ENCODE measurements at places on chromosomes 2 and 18.

DNA sequence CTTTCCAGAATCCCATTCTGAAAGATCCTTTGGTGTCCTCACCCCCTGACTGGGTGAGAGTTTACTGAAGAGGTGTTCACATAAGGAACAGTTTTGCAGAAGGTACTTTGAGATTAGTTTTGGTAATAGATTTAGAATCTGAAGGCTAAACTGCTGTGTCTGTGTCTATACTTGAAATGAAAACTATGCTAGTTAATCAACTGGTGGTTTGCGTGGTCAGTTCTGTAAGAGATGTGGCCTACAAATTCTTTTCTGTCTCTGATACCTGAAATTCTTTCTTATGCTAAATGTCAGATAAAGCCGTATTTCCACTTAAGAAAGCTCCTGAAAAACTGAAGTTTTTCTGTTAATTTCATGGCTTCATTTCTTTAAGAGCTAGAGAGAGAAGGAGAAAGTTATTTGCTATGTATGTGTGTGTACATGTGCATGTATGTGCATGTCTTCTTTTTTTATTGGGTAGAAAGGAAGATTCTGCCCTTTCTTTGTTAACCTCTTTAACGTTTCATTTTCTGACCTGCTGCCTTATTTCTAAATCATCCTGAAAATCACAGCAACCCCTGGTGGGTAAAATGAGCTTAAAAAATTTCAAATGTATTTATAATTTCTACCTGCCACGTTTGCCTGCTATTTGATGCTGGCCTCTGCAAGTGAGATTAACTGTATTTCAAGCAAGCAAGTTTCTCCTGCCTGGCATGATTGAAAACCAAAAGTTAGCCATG lies 552.0 kb upstream of the NRP2 start:
- peak; percentile 4 for DNase-seq

- no peak for DNase-seq
Observed at GRCh38 chr2:178066324-178066723, 6.3 kb downstream of the PDE11A start.

GRCh38 chr2:68466361-68466777 lies 725 bp downstream of the FBXO48 start:
- peak; percentile 71 for DNase-seq

DNA sequence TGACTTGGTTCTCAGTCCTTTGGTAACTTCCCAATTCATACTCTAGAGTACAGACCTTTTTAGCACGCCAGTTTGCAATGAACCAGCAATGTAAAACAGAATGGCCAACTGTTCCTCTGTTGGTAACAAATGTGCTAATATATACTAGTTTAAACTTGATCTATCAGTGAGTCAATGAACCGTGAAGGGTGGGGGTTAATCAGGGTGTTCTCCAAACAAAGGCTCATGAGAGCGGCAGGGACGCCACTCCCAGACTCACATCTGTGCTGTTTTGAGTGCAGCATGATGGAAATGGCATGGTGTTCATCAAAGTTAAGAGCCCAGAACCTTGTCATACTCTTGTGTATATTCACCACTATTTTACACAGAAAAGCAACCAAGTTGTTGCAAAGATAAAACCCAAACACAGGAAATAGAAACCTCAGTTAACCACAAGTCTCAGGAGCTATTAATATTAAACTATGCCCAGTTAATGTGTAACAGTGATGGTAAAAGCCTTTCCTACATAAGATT lies 70.3 kb downstream of the CERKL start:
- no peak for DNase-seq

- DNase-seq = no peak
Observed at GRCh38 chr2:36287363-36288275, 68.0 kb upstream of the CRIM1 start.

DNA sequence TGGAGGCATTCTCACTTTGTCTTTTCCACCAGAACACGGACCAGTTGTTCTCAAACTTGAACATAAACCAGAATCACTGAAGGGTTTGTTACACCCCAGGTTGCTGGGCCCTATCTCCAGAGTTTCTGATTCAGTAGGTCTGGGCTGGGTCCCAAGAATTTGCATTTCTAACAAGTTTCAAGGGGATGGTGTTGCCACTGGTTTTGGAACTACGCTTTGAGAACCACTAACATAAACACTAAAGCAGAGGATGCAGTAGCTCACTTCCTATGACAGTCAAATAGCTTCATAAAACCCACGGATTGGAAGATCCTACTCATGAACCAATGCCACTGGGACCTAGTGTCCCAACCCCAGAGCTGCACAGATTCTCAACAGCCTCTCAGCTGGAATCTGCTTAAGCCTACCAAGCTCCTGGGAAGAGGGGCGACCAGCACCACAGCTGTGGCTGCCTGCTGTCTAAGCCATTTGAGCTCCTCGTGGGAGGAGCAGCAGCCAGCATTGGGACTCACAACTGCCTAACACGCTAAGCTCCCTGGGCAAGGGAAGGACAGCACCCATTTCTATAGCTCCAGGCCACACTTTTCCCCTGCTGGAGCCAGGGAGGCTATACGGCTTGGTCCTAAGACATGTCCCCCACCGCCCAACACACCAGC lies 62.5 kb downstream of the C1D start:
- DNase-seq = no peak

DNA sequence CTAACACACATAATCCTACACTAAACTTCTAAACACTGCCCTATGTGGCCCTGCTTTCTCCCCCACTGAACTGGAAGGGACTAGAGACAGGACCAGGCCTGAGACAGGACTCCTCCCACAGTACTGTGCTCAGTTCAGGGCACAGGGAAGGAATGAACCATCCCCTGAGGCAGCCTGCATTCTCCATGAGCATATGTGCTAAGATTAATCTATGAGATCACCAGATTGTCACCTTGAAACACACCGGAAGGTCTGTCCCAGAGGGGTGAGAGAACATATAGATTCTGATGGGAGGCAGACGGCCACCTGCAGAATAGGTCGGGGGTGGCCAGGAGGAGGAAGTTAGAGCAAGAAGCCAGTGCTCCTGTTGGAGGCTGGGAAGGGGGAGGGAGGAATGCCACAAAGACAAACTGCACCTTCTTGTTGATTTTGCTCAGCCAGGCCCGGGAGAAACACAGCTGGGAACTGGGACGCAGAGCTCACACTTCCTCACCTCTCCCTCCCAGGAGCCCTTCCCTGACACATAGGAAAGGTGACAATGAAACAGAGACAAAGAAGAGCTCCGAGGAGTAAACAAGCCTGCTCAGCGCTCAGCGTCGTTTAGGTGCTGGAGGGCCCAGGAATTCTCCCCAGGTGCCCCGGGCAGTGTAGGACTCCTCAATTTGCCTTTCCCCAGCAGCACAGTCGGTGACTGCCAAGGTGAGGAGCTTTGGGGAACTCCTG lies 52.1 kb downstream of the ZBTB7C start:
- DNase-seq = no peak

DNA sequence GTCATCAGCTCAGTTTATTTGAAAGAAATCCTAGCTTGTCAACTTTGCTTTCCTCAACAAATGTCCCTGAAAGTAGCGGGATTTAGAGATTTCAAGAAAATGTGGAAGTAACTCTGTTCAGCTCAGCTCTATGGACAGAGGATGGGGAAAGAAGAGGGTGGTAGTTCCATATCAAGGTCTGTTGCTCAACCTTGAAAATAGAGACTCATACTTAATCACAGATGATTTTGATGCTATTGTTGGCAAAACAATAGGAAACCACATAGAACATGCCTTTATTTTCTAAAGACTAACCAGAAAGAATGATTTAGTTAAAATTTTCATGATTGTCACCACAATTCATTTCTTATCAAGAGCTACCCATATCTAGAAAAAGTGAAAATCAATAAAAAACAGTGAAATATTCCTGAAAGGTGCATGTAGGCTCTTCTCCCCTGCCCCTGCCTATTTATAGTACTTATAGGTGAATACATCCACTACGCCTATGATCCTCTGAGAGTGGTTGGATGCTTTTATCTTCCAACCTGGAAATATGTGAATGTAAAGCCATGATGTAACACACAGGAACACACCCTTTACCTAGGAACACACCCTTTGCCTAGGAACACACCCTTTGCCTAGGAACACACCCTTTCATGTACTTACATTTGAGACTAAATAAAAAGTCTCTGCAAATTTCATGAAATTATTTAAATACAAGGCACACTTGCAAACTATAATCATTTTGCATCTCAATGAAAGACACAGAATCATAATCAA lies 65.8 kb downstream of the ETAA1 start:
- DNase-seq = no peak

- DNase-seq = no peak
Observed at GRCh38 chr2:231676243-231676642, 32.1 kb upstream of the PTMA start.

- no peak for DNase-seq
Observed at GRCh38 chr18:48714873-48715272, 176.0 kb downstream of the CTIF start.

- DNase-seq = no peak
Observed at GRCh38 chr18:33113416-33113815, 327.1 kb downstream of the CCDC178 start.

DNA sequence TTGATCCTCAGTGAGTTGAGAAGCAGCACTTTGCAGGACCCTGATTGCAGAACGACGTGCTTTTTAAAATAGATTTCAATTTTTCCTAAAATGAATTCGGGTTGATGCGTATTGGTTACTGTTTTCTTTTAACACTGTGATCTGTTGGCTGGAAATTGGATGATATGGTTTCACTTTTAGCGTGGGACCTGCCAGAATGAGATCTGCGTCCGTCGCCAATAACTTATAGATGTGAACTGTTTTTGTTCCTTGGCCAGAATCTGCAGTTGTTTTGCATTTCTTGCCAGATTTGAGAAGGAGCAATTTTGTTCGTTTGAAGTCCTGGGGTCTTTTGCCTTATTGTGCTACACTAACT lies 703 bp downstream of the UGGT1 start:
- DNase-seq = peak; percentile 3

DNA sequence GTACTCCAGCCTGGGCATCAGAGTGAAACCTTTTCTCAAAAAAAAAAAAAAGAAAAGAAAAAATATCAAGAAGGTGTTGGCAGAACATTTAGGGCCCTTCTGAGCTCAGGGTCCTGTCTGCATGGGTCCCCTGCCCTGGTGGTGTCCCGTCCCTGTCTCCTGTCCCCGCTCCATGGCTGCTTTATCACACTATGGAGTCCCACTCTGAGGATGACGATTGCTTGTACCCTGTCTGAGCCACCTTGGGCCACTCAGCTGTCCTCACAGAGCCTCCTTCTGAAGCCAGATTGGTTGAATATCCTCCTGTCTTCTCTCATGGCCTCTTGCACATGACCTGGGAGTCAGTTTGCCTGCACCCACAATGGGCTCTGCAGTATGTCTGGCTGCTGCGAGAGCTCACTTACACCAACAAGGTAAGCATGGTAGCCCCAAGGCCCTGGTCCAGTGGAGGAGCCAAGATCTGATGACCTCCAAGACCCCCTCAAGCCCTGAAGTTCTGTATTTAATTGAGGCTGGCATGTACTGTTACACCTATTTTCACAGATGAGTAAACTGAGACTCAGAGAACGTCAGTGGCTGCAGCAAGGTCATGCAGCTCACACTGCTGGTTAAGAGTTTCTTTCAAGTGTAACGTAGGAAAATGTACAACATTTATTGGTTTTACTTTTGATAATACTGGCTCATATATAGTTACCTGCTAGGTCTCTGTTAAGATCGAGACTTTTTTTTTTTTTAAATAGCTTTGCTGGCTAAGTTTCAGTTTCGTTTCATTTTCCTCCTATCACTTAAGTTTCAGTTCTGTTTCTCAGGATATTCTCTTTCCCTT lies 16.9 kb upstream of the ZCCHC2 start:
- peak; percentile 23 for DNase-seq

- DNase-seq = no peak
Observed at GRCh38 chr18:44916429-44917207, 235.9 kb downstream of the SETBP1 start.

GRCh38 chr18:10442551-10442971 lies 11.9 kb upstream of the APCDD1 start:
- DNase-seq = no peak

- no peak for DNase-seq
Observed at GRCh38 chr2:241762321-241762932, 14.2 kb upstream of the GAL3ST2 start.

DNA sequence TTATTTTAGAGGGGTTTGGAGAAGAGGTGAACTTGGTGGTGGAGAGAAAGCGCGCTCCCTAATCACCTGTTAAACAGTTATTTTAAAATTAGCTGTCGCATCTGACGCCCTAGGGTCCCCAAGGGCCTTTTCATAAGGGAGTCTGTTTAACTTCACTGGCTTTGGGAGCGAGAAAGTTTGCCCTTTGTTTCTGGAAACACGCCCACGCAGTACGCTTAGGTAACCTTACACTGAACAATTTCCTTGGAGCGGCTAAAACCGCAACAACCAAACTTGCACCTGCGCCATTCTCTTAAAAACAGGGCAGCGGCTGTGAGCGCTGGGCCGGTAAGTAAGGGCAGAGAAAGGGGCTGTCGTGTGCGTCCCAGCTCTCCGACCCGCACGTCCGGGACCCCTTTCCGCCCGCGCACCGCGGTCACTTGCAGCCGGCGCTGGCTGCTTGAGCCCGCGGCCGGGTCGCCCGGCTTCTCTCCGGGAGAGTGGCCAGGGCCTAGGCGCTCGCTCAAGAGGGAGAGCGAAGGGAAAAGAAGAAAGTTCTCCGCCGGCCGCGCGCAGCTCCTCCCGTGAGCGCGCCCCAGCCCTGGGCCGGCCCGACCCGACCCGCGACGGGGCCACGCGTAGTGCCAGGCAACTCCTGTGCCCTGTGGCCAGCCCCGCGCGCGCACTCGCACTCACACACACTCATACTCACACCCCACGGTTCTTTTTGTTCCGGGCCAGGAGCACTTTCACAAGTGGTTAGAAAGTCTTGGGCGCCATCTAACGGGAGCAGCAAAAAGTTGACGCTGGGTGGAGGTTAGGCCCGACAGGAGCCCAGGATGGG lies 19.2 kb downstream of the POU3F3 start:
- DNase-seq = peak; percentile 6

- no peak for DNase-seq
Observed at GRCh38 chr18:38606841-38607240, 1041.2 kb upstream of the CELF4 start.

GRCh38 chr2:98731041-98731893 lies at the start of gene MGAT4A:
Gene MGAT4A, minus strand, starts transcription at chr2:98731132. Its CDS starts 4,800 bp downstream, at chr2:98726332.
- peak; percentile 79 for DNase-seq

- no peak for DNase-seq
Observed at GRCh38 chr18:58143386-58143785, 99.4 kb downstream of the NEDD4L start.

GRCh38 chr2:63049970-63050333 lies 678 bp upstream of the OTX1 start:
- no peak for DNase-seq
